ENCODE measurements at places on chromosomes 13 and 19.

DNA sequence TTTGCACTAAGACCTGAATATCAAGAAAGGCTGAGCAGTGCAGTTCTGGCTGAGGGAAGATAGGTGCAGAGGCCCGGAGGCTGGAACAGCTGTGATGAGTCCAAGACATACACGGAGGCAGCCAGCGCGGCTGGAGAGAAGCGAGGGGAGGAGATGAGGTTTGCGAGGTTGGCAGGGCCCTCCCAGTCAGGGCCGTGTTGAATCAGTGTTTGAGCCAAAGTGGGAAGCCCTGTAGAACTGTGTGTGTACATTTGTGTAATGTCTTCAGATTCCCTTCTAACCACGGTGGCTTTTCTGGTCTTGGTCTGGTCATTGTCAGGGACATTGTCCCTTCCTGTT lies 34.9 kb downstream of the PAK4 start:
- no peak for DNase-seq

DNA sequence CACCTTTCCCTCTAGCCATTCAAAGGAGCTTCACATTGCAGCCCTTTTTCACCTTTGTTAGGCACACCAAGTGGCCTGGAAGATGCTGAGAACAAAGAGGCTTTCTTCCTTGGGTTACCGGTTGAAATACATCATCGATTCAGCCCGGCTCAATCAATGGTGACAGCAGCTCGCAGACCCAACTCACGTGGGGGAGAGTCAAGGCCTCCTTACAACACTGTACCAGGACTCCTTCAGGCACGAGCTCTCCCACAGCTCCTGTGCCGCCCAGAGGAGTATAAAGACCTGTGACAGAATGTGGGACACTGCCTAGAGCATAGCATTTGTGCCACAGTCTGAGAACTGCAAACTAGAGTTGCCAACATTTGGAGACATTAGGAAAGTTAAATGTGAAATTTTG lies 3.9 kb upstream of the LRRC63 start:
- no peak for DNase-seq

DNA sequence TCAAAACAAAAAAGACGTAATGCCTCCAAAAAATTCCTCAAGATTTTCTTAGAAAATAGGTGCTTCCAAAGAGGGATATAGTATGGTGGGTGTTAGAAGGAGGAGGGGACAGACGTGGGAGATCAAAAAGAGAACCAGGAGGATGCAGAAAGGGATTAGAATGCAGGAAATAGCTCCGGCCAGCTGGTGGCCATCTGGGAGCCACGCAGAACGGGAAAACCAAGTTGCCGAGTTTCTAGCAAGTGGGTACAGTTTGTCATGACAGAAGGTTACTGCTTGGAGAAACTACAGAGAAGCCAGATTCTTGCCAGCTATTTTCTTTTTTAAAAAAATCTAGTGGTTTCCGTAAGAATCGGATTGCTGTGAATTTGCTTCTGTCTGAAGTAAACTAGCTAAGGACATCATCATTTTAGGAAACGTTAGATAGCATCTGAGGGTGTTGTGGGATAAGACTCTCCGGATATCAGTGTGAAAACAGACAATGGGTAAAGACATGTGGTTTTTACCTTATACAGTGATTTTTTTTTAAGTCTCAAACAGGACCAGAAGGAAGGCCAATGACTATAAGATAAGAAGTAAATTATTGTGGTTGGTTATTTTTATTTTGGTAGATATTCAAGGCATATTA lies 104.9 kb downstream of the HSPH1 start:
- DNase-seq = no peak

DNA sequence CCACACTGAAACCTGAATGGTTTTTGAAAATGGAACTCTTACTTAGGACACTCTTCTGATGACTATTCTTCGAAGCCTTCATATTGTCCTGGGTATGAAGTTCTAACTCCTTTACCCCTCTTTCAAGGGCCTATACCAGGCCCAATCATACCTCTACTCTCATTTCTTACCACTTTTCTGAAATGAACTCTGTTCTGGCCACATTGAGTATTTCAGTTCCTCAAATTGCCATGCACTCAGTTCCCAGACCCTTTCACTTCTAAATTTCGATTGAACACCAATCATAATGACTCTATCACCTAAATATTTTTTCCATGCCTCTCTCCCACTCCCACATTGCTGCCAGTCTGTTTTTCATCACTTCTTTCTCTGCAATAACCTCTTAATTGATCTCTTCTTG lies 53.7 kb downstream of the LACC1 start:
- no peak for DNase-seq

DNA sequence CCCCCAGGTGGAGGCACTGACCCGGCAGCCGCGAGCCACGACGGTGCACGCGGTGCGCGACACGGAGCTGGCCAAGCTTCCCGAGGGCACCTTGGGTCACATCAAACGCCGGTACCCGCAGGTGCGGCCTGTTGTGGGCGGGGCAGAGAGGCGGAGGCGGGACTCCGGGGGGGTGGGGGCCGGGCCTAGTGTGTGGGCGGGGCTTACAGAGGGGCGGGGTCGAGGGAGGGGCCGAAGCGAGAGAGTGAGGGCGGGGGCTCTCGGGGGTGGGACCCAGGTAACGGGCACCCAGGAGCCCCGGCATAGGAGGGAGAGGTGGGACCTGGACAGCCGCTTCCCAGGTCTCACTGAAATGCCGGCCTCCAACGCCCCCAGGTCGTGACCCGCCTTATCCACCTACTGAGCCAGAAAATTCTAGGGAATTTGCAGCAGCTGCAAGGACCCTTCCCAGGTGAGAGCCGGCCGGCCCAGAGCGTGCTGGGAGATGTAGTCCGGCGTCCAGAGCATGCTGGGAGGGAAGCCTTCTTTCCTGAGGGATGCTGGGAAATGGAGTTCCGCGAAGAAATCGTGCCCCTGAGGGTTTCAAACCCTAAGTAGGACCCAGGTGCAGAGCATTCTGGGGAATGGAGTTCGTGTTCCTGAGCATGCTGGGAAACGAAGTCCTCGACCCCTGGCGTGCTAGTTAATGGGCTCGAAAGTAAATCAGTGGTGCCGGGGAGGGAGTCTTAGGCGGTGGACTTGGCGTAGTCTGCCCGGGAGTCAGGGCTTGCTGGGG lies 15.7 kb downstream of the PNPLA6 start:
- no peak for DNase-seq

DNA sequence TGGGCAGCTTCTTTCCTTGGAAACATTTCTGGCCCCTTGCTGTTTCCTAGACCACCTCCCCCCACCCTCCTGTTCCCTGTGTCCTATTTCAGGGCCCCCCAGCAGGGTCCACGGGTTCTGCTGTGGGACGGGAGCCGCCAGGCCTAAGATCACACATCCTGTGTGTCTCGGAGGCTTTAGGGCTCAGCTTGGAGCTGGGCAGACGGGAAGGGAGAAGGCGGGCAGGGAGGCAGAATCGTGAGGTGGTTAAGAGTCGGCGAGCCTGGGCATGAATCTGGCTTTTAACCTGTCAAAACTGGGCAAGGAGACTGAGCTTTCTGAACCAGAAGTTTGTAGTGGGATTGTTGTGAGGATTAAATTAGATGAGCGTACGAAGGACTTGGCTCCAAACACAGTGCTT lies 4.8 kb downstream of the KCNC3 start:
- no peak for DNase-seq

- no peak for DNase-seq
Observed at GRCh38 chr13:114076329-114077090, 55.9 kb downstream of the RASA3 start.

DNA sequence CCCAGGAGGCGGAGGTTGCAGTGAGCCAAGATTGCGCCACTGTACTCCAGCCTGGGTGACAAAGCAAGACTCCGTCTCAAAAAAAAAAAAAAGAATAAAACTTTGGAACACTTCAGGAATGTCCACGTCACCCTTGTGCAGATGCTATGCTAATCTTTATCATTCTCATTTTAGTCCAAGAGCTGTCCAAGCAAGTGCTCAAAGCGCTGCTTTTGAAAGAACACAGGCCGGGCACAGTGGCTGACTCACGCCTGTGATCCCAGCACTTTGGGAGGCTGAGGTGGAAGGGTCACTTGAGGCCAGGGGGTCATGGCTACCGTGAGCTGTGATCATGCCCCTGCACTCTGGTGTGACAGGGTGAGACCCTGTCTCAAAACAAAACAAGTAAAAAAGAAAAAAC lies 11.1 kb upstream of the UQCR11 start:
- no peak for DNase-seq

Data from stimulated activated CD4-positive, alpha-beta T cell treated with anti-CD3 and anti-CD28 coated beads, TNF-alpha, amount 100 ng/mL, for 1 hour (primary cell).